ENCODE measurements at places on chromosomes 2 and 18.

DNA sequence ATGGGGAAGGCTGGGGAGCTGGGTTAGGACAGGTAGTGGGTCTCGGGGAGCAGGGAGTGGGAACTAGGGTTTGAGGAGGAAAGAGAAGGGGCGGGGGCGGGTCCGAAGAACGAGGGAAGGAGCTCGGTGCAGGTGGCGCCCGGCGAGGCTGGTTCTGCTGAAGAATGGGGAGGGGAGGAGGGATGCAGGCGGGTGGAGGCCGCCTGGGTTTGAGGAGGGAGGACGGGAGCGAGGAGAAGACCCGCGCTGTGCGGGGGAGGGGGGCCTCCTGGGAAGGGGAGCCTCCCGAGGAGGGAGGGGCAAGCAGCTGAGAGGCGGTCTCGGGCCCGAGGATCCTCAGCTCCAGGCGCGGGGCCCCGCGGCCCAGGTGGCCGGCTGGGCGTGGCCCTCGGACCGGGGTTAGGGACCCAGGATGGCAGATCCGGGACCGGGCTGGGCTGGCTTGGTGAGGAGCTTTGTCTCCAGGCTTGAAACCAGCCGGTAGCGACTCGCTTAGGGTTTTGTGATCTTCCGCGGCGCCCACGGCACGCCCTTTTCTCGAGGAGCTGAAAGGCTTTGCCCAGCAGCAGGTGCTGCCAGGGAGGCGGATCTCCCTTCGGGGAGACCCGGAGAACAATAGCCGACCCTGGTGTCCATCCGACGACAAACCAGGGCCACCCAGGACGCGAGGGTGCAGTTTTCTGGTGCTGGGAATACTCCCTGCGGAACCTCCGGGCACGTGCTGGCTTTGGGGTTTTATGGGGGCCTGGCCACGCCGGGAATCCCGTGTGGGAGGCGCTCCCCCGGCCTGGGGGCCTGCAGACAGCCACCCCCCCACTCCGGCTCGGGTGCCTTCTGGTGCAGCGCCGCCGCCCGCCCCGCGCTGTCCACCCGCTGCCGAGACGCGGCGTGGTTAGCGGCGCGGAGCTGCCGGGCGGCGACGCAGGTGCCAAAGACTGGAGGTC, 1.4 kb downstream of the DPYSL5 start:
- no peak for DNase-seq

DNA sequence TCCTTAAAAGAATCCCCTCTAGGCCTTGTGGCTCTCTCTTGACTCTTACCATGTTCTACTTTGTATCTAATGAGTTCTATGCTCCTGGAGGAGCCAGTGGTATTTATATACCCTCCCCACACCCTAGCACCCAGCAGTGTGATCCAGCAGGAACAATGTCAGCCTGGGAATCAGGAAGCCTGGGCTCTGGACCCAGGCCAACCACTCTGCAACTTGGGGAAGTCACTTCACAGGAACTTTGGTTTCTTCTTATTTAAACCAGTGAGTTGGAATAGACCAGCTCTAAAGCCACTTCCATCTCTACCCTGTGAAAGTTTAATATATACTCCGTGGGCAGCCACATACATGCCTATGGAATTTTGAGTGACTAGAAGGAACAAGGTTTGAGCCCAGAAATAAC, 11.6 kb upstream of the SPTBN1 start:
- no peak for DNase-seq

GRCh38 chr2:72859831-72860262, 27.4 kb upstream of the SPR start:
- DNase-seq, result peak; percentile 16

DNA sequence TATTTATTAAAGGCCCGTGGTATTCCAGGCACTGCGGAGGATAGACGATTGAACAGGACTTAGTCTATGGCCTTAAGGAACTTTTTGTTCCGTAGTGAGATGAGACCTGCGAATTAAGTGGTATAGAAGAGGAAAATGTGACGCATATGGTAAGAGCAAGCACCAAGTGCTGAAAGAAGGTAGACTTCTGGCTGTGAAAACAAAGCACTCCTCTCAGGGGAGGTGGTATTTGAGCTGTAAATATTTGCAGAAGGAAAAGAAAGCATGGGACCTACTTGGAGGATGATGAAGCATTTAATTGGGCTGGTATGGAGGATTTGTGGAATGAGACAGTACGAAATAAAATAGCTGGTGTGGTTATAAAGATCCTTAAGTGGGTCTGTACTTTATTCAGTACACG, 62.5 kb downstream of the GPR39 start:
- DNase-seq, result no peak

DNA sequence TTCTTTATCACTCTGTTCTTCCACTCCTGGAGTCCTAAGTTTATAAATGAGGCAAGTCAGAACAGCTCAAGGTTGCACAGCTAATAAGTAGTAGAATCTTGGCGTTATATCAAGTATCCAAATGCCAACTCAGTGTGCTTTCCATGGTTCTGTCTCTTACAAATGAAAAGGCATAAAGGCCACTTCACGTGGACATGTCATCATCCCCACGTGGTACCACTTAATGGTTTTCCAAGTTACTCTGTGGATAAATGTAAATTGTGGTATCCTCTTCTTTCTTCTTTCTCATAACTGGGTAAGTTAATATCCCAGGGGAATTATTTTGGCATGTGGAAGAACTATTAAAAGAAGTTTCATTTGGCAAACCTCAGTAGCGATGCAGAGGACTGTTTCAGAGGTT, 131.5 kb upstream of the L3MBTL4 start:
- no peak for DNase-seq

DNA sequence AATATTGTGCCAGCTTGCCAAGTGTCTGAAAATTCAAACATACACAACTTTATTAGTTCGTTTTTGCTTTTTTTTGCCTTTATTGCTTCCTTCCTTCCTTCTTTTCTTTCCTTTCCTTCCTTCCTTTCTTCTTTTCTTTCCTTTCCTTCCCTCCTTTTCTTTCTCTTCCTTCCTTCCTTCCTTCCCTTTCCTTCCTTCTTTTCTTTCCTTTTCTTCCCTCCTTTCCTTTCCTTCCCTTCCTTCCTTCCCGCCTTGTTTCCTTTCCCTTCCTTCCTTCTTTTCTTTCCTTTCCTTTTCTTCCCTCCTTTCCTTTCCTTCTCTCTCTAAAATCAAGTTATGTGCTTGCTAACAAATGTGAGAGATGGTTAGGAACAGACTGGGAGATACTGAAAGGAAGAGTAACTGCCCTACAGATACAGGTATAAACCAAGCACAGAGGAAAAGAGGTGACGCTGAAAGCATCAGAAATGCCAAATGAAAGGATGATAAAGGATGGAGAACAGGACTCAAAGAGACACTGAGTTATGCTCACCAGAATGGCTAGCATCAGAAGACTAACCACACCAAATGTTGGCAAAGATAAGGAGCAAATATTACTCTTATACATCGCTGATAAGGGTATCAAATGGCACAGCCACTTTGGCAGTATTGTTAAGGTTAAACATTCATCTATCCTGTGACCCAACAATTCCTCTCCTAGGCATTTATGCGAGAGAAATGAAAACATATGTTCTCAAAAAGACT, 151.6 kb downstream of the MREG start:
- DNase-seq, result no peak

DNA sequence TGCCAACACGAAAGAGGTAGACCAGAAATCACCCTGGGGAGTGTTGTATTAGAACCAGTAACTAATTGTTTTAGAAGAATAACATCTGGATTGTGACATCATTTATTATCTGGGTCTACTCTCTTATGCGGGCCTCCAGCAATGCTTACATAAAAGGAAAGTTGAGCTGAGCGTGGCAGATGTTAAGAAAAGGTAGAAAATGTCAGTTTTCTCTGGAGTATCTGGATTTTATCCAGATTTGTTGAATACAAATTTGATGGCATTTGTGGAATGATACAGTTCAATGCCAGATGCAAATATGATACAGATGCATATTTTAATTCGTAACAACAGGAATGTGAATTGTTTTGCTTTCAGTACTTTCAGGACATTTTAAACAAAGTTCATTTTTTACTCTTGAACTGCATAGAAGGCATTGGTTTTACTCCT, 90.3 kb downstream of the PRPF40A start:
- no peak for DNase-seq

DNA sequence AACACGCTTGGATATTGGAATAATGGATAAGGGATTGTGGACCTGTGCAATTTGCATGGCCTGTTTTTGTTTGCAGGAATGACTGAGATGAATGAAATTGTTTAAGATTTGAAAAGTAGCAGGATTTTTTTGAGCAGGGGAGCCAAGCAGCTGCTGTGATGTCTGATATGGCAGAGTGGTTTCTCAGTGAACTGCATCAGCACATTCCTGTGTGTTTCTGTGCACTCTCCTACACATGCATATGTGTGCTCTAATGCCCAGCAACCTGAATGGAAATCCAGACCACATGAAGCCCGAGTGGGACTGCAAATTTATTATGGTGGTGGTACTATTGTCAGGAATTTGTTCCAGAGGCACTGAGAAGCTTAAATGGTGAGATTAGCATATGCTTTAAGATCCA, 161.7 kb downstream of the PARD3B start:
- DNase-seq, result no peak

- DNase-seq, result no peak
Measured at GRCh38 chr18:25729072-25729471, 361.3 kb downstream of the SS18 start.

DNA sequence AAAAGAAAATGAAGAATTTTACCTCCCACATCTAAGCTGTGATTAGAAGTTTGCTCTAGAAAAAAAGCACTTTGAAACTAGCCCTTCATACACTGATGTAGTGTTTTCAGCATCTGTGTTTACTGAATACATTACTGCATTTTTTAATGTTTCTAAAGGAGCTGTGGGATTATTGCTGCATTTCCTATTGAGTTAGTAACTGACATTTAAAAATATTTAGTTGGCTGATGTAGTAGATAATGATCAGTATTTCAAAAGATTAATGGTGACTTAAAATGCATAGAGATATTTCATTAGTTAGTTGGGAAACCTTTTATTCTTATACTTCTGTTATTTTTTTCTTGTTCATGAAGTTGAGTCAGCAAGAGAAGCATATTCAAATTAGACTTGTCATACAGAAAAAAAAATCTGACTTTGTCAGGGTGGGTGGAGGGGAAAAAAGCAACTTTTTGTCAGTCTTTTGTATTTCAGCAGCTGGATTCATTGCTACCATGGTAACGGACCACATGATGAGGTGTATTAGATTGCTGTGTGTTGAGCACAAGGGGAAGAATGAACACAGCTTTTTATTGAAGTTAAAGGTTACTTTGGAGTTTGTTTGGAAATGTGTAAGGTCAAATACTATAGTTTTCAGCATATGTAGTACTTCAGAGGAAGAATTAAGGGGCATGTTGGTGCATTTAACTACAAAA, at the start of gene DTNA:
Gene DTNA (plus strand): TSS at position 549 of the 692 bp plus-strand sequence. CDS start 45,679 bp downstream, outside the sequence.
- DNase-seq, result peak; percentile 50

All from left renal pelvis (tissue), 4 donors.